ENCODE measurements at places on chromosomes 3 and 15.

- DNase-seq, result no peak
Observed at GRCh38 chr3:23845326-23846216, 39.8 kb downstream of the UBE2E1 start.

GRCh38 chr15:93195109-93195508 is 106.1 kb upstream of the RGMA start:
- DNase-seq, result no peak

GRCh38 chr3:126083913-126084767 is at the start of gene SLC41A3:
Gene SLC41A3, minus strand, starts transcription at chr3:126084124. Its CDS starts 15,905 bp downstream, at chr3:126068219.
- peak; percentile 48 for DNase-seq

GRCh38 chr3:46660003-46660402 is 33.5 kb downstream of the ALS2CL start:
- DNase-seq, result no peak

- no peak for DNase-seq
Observed at GRCh38 chr3:38255627-38256026, 10.0 kb upstream of the SLC22A13 start.

DNA sequence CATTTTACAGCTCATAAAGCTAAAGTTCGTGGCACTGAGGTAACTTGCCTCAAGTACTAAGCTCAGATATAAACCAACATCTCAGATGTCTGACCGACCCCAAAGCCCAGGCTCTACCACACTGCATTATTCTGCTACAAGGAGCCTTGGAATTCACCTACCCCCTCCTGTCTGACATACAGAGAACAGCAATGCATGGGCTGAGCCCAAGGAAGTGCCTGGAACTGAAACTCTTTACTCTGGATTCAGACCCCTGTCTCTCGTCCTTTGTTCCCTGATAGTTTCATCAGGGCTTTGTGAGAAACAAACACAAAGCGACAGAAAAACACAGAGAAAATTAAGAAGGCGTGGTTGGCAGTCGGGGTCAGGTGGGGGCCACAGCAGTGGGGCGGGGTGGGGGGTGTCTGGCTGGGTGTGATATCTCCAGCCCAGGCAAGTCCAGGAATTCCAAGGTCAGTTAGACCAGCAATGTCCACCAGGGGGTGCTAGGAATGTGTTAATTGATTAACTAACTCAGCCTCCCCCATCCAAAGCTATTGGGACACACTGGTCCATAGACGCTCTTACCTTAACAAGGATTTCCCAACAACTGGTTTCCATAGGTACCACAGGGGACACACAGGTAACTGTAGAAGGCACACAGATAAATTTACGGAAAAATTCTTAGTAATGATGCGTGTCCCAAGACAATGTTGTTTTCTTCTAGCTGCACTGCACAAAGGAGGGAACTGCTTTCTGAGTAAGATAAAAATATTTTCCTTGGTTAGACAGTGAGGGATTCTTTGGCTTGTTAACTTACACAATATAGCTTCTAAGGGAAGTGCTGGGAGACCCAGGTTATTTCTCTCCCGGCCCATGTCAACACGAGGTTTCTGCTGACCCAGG is 18.8 kb upstream of the SSUH2 start:
- DNase-seq, result peak; percentile 42

DNA sequence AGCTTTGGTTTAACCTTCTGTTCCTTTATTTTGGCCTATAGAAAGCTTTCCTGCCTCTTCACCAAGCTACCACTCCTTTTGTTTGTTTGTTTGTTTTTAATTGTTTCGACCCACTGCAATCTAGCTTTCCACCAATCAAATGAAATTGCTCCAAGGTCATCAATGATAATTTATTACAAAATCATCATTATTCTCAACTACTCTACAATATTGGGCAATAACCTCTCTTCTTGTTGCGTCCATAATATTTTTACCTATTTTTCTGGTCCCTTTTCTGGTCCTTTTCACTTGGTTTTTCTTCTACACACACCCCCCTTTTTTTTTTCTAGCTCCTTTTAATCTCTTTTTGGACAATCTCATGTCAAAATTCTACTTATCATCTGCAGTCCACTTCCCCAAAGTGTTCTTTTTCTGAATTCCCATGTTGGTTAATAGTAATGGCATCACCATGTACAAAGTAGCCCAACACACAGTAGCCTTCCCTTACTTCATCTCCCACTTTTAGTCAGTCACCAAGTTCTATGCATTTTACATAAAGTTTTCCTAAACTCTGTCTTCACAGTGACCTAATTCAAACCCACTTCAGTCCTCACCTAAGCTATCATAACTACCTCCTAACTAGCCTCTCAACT is 11.0 kb upstream of the ANKRD28 start:
- DNase-seq, result no peak

DNA sequence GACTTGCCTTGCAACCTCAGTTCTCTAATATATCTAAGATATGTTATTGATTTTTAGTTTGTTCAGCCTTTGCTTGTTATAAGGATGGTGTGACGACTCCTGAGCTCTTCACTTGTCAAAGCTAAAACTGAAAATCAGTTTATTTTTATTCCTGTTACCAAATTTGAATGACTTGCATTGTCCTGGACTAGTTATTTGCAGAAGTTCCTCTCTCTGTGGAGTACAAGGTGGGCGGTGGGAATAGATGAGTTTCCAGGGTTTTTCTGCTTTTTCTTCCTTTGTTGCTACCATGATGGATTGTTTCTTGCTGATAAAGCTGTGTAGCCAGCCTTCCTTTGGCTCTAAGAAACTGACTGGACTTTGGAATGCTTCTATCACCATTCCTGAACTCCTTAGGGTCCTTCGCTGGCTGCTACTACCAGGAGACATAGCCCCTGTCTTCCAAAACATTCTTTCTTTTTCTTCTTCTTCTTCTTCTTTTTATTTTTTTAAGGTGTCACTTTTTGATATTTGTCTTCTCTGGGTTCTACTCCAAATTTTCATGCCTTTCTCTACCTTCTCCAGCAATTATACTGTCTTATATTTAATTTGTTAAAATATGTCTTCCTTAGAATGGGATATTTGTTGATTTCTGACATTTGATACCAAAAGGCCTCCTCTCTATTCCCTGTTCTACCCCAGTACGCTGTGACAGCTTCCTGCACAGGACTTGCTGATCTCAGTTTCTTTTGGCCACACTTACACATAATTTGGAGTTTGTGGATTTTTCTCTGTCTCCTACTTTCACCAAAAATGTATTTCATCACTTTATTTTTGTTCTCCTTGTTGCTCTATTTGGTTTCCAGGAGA is 145.1 kb upstream of the THRB start:
- no peak for DNase-seq

GRCh38 chr15:98671060-98672008 is 23.0 kb downstream of the IGF1R start:
- peak; percentile 40 for DNase-seq

GRCh38 chr3:174376346-174376745 is 482.8 kb upstream of the NAALADL2 start:
- peak; percentile 7 for DNase-seq

DNA sequence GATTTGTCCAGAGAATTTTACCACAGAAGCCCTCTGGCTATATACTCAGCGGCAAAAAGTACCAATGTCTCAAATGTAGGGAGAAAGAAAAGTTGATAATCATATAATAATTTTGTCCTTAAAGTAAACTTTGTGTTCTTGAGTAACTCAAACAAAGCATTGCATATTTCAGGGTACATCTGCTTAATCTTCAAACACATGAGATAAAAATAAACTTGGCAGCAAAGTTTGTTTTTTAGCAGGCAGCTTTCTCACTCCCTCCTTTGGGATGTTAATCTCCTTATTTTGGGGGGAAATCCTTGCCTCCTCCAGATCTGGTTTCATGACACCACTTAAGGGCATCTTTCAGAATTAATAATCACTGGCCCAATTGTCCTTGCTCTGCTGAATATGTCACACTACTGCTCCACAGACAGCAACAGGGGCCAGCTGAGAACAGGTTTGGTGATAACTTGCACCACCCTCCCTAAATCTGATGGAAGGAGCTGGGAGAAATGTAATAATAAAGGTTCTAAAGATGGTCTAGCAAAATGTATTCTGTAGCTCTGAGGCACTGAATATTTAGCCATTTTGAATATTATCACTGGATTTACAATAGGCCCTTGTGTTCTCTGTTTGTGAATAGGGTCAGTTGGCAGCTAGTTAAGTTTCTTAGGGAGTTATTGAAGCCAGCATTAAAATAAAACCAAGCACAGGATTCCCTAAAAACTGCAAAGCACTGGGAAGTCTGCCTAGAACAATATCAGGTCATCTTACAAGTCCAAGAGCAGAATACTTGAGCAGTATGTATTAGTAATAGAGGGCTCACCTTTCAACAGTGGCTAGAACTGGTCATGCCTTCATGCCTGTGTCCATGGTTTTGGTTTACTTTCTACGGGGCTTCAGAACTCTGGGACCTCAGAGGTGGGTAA is 79.2 kb downstream of the EFL1 start:
- peak; percentile 57 for DNase-seq

- DNase-seq, result peak; percentile 55
Observed at GRCh38 chr3:62101488-62101887, 271.9 kb downstream of the FEZF2 start.

- DNase-seq, result no peak
Observed at GRCh38 chr3:13417166-13417947, 2.8 kb downstream of the NUP210 start.

- no peak for DNase-seq
Observed at GRCh38 chr3:43861635-43862034, 170.9 kb downstream of the ABHD5 start.

- DNase-seq, result no peak
Observed at GRCh38 chr3:176992978-176993377, 204.3 kb downstream of the TBL1XR1 start.

DNA sequence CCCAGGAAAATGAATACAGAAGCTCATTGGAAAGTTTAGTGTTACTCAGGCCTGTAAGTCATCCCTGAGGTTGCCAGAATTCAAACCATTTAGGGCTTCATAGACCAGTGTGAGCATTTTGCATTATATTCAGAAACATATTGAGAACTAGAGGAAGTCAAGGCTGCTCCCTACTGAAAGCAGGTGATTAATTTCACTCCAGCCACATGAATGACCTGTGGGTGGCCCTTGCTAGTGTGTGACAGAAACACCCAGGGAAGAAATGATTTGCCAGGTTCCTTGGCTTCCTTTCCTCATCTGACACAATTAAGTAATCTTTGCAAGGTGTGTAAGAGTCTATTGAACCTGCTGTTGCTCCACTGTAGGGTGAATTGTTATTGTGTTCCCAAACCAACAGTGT is 61.8 kb downstream of the GAP43 start:
- no peak for DNase-seq

- DNase-seq, result no peak
Observed at GRCh38 chr3:113741620-113742019, 4.4 kb downstream of the NAA50 start.

GRCh38 chr15:75952525-75952924 is 48.8 kb downstream of the FBXO22 start:
- no peak for DNase-seq

GRCh38 chr3:79604681-79605080 is 163.1 kb downstream of the ROBO1 start:
- no peak for DNase-seq

DNA sequence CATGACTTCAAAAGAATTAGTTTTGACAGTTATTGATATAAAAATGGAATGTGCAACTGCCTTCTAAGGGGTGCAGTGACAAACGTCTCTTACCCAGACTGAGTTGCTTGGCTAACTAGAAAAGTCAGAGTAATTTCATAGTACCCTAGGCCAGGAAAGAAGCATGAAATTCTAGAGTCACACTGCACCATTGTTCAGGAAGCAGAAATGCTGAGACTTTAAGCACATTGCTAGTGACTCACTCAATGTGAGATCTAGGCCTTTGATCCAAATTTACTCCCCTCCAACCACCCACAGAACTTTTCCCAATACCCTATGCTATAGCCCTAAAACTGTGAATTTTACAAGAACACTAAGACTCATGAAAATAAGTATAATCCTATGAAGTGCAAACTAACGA is 110.8 kb downstream of the DUT start:
- DNase-seq, result no peak

- DNase-seq, result no peak
Observed at GRCh38 chr3:139312416-139312815, 31.4 kb upstream of the MRPS22 start.

GRCh38 chr3:30752970-30753369 is 141.5 kb downstream of the GADL1 start:
- DNase-seq, result peak; percentile 53

DNA sequence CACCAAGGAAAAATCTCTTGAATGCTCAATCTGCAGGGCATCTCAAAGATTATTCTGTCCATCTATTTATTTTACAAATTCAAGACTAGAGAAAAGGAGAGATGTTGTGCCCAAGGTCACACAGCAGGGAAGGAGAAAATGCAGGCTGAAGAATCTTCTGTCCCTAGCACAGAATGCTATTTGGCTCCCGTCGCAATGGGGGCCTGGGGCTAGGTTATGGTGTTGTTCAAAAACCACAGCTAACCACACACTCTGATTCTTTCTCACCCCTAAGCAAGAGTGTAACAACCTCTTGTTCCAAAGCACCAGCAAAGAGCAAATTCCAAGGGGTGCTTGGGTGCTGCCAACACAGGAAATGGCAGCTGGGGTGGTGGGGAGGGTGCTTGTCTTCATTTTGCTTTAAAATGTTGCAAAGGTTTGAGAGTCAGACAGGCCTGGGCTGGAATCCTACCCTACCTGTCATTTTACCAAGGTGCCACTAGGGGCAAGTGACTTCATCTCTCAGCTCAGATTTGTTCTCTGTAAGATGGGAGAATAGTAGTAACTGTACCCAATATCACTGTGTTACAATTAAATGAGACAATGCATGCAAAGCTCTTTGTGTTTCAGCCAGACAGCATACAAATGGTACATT is 112.5 kb downstream of the ADAMTS9 start:
- DNase-seq, result no peak

DNA sequence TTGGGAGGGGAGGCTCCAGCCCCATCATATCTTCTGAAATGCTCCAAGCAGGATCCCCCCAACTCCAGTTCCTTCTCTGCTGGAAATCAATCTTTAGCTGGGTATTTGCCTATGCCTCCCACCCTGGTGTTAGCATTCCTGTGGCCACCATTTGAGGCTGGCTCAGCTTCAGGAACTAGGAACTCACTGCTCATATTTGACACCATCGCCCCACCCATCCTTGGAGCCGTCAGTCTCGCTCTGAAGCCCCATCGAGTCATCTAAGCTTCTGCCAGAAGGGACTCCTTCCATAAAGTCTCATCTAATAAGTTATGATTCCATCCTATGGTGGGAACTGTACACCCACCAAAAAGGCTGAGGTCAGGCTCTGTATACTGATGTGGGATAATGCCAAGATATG is 26.4 kb downstream of the PRKCD start:
- peak; percentile 18 for DNase-seq

DNA sequence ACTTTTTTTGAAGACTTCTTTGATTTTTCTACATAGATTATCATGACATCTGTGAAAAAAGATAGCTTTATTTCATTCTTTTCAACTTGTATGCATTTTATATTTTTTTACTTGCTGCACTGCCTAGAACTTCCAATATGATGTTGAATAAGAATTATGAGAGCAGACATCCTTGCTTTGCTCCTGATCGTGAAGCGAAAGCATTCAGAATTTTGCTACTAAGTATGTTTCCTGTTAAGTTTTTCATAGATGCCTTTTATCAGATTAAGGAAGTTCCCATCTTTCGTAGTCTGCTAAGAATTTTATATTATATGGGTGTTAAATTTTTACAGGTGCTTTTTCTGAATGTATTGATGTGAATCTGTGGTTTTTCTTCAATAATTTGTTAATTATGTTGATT is 163.4 kb upstream of the GADL1 start:
- no peak for DNase-seq

- no peak for DNase-seq
Observed at GRCh38 chr15:34714476-34715121, 40.2 kb downstream of the GJD2 start.

Data from fibroblast of skin of left quadriceps (primary cell).